ENCODE measurements at places on chromosomes 3 and 15. TPM values are rescaled to one million over a fixed set of nuclear protein-coding genes. Genes with fewer than 3 reads are reported as not detected.

GRCh38 chr3:33144433-33144832, 30.6 kb downstream of the CRTAP start:
- DNase-seq = no peak

ALAS1 gene
- 43.2 TPM for polyA plus RNA-seq

GRCh38 chr3:186798239-186798874, 7.9 kb downstream of the RFC4 start:
- no peak for DNase-seq

TMCO5A gene
- polyA plus RNA-seq = not detected

POPDC2 gene
- 5.3 TPM for polyA plus RNA-seq

- no peak for DNase-seq
These were observed 49.4 kb downstream of the ITGB5 start for GRCh38 chr3:124837730-124838186.

DNA sequence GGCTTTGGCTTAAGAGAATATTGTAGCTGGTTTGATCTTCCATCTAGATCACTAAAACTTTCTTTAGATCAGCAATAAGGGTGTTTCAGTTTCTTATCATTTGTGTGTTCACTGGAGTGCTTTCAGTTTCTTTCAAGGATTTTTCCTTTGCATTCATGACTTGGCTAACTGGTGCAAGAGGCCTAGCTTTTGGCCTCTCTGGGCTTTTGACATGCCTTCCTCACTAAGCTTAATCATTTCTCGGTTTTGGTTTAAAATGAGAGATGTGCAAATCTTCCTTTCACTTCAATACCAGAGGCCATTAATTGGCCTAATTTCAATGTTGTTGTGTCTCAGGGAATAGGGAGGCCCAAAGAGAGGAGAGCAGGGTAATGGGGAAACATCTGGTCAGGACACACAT, 30.3 kb upstream of the CCNB2 start:
- DNase-seq = no peak

- no peak for DNase-seq
These were observed 80.3 kb downstream of the PEX5L start for GRCh38 chr3:179956416-179956830.

DNA sequence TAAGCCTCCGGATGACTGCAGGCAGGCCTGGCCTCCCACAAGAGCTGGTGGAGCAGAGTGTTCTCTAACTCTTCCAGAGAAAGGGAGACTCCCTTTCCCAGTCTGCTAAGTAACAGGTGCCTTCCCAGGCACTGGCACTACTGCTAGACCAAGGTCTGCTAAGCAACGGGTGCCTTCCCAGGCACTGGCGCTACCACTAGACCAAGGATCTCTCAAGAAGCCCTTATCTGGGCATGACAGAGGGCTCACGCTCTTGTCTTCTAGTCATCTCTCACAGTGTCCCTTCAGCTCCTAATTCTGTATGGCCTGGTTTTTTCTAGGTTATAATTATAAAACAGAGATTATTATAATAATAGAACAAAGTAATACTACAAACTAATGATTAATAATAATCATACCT, 27.8 kb downstream of the MYL3 start:
- DNase-seq = no peak

SATB1 gene
- 59.4 TPM for polyA plus RNA-seq

DPPA2 gene
- polyA plus RNA-seq = not detected

DNA sequence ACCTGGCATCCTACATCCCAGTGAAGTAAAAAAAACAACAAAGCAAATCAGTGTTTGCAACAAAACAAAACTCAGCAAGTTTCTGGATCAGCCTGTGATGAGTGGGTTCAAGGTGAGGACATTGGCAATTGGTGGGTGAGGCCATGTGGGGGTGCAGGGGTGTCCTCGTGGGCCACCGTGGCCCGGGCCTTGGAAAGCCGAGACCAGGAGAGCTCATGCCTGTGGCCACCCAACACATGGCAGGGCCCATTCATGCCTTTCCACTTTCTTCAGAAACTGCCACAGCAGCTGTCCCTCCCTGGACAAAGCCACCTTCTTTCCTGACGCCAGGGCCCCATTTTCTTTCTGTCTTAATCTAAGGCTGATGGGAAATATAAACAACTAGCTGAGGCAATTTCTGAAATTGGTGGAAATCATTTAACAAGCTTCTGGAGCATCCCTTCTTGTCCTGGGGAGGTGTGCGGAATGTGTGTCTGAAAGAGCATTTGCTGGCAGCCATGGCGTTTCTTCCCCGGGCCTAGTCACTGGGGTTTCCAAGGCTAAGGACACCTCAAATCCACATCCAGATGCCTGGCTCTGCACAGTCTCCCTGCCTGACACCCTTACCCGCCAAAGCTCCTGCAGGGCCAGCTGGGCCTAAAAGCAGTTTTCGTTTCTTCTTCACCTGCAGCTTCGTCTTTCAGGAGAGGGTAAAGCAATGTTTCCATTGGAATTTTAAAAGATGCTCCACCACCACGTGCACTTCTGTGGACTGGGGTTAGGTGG, 34.1 kb upstream of the SFMBT1 start:
- no peak for DNase-seq

DNA sequence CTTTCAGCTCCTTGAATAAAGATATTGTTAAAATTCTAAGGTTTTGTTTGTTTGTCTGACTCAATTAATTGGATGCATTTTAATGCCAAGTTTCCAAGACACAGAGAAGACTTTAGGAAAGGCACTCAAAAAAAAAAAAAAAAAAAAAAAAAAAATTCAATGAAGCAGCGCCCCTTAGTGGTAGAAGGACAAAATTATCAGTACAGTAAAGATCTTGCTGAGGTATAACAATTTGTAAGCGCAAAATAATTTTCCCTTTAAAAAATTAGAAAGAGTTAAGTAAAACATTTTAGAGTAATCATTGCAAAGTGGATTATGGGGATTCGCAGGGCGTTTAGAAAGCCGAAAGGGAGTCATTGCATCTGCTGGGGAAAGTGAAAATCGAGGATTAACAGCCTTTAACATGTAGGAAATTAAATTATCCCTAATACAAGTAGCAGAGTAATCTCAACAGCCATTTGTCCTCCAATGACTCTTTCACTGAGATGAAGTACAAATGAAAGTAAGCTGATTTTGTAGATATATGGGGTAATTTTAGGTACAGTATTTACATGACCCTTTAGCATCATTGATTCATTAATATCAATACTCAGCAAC, 5.8 kb upstream of the DIS3L start:
- no peak for DNase-seq

DNA sequence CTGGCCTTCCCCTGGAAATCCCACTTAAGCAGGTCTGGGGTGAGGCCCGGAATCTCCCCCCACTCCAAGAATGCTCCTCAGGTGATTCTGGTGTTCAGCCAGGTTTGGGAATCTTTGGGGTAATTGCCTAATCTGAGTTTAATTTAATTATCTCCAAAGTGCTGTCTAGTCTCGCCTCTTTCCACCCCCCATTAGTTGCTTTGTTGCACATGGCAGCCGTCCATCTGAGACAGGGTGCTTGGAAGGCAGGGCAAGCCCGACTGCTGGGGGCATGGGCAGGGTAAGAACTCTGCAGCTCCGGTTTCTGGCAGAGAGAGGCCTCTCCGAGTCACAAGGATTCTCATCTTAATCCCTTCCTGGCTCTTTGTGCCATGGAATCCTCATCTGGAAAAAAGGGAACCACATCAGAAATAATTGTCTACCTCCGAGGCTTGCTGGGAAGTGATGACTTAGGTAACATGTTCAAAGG, 15.0 kb downstream of the IL17RD start:
- no peak for DNase-seq

PLA2G4E gene
- polyA plus RNA-seq = 0.06 TPM

TMOD2 gene
- polyA plus RNA-seq = 6.1 TPM

PRRT3 gene
- 4.2 TPM for polyA plus RNA-seq

EXOG gene
- polyA plus RNA-seq = 19.2 TPM

DNA sequence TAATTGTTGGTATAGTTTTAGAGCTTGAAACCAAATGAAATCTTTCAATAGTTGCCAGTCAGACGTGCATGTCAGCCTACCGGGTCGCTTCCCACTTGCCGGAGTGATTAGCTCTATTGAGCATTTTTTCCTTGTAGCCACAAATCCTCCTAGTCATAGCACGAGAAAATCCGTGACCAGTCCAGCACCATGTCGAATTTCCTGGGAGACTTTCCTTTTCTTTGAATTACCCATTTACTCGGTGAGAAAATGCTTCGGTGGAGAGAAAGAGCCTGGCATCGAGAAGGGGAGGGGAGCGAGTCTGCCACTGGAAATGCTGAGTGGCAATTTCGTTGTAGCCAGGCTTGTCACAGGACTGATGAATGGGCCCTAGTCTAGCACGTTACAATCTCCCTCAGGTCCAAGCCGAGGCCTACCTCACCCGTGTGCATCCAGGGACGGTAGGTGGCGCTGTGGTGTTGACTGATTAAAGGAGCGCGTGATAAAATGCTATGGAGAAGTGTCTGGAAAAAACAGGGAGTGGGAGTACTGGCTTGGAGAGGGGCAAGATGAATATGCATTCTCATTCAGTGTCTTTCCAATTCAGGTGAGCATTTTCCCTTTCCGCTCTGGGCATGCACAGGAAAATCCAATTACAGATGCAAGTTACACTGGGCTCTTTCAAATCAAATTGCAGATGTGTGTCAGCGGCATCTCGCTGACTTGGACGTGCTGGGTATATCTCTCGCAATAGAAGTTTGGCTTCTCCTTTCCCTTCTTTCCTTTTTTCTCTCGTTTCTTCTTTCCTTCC, 238.8 kb downstream of the EDEM1 start:
- DNase-seq = peak; percentile 44

DNA sequence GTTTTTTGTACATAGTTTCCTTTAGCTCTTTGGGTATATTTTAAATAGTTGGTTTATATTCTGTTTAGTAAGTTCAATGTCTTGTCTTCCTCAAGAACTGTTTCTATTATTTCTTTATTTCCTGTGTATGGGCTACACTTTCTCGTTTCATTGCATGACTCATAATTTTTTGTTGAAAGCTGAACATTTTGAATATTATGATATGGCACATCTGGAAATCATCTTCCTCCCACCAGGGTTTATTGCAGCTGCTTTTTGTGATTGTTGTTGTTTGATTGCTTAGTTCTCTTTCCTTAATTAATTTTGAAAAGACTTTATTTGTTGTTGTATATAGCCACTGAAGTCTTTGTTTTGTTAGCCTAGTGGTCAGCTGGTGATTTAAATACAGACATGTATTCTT, 43.8 kb downstream of the LSM3 start:
- DNase-seq = no peak

GRCh38 chr3:196920733-196921132, 21.6 kb downstream of the NCBP2 start:
- DNase-seq = no peak

- no peak for DNase-seq
These were observed 9.3 kb downstream of the FOXL2 start for GRCh38 chr3:138937690-138938055.

DNA sequence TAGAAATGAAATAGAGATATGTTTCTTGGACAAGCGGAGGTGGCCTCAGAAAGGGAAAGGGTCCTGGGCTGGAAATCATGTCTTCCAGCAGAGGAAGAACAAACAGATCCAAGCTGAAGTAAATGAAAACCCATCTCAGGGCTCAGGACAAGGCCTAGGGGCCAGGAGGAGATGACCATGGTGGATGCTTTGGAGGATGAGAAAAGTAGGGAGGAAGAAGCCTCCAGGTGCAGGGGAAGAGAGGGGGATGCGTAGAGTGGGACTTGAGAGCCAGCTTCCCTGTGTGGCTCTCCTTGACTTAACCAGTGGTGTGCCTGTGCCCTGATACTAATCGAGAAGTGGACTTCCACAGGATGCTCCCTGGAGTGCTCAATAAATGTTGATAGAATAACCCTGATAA, 203.2 kb downstream of the FAM43A start:
- no peak for DNase-seq

DNA sequence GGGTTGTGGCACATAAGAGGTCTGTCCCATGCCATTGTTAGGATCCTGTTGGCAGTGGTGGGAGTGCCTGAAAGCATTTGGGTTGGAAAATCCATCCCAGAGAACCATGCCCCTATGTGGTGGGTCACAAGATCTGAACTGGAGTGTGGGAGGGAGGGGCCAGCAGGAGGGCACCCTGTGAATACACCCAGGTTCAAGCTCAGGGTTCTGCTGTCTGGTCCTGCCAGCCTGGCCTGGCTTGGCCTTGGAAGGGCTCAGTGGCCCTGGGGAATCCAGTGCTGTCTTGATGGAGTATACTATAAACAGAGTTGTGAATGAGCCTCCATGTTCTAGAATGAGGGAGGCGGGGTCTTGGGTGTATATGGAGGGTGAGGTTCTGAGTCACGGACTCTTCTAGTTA, 11.8 kb downstream of the ANKDD1A start:
- DNase-seq = no peak

DGKG gene
- 5.7 TPM for polyA plus RNA-seq

GRCh38 chr15:58594898-58595297, 154.6 kb downstream of the ADAM10 start:
- no peak for DNase-seq

DNA sequence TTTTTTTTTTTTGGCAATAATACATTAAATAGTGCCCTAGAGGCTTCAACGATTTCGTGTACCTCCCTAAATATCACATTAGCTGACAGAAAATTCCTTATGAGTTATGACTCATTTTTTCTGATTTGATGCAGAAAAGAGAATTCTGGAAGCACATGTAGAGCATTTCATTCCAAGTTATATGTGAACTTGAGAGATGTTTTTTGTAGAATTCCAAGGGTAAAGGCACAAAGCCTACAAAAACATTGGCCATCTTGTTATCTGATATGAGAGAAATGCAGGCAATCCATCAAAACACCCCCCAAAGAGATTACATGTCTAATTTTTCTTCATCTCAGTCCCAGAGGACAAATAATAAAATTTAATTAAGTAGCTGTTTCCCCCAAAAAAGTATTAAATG, 6.7 kb upstream of the PFN2 start:
- no peak for DNase-seq

DNA sequence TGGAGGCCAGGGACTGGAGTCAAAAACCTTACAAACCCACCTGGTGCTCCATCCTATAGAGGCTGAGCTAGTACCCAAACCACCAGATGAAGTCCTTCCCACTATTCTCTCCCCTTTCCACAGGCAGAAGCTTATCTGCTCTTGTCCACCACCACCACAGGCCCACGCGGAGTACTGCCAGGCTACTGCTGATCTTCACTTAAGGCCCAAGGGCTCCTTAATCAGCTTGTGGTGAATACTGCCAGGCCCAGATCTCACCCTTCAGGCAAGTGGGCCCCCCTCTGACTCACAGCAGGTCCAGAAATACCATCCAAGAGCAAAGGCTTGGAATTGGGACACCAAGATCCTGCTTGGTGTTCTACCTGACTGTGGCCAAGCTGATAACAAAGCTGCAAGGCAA, 598.1 kb upstream of the CBLB start:
- DNase-seq = no peak

GRCh38 chr3:193310914-193311723, 67.4 kb downstream of the ATP13A5 start:
- DNase-seq = no peak

DNA sequence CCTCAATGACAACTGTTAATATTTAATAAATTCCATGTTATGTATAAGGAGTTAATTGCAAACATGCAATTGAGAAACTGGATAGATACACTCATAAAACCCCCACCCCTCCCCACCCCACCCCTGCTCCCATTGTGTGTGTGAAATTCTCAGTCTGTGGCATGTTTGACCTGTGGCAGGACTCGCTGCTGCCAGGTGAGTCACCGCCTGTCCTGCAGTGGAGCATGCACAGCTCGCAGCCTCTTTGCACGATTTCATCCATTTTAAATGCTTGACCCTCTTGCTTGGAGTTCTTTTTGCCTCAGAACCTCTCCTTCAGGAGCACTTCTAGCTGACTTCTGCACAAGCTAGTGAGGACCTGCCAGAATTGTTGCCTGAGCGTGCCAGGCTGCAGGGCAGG, 5.3 kb upstream of the APEH start:
- no peak for DNase-seq

- peak; percentile 78 for DNase-seq
These were observed at the start of gene LXN for GRCh38 chr3:158672215-158673176. Gene LXN (minus strand): TSS chr3:158672648. CDS start chr3:158672478, 170 bp downstream.

All from left lung (tissue), 14 donors.